NCI-H187 (cell line): ENCODE measurements at places on chromosomes 2 and 18.

DNA sequence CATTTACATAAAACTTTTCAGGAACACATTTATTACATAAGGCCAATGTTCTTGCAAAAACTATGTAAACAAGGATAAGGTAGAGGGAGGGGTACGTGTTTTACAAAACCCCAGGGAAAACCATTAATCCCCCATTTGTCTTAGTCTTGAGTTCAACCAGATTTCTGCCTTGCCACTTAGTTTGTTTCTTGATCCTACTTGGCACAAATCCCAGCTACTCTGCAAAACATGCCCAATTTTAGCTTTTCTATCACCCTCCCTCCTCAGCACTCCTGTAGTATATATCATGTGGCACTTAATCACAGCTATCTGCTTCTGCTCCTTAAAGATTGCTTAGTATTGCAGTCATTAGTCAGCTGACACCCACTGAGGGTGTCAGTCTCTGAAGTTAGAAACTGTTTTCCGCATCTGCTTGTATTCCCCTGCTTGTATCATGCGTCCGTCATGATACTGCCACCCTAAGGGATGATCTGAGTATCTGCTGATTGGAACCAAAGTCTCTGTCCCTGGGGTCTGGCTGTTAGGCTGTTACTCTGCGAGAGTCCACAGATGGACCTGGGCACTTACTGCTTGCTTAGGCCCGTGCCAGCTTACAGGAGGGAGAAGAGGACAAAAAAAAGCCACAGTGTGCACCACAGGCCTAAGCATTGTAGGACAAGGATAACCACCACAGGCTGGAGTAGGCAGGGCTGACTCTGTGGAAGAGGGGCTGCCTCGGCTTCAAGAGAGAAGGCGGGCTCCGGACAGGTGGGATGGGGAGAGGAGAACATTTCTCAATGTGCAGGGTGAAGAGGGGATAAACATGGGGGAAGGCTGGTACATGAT, 82.2 kb downstream of the EPAS1 start:
- DNase-seq = no peak

GRCh38 chr18:6595666-6596065, 133.8 kb upstream of the ARHGAP28 start:
- no peak for DNase-seq

DNA sequence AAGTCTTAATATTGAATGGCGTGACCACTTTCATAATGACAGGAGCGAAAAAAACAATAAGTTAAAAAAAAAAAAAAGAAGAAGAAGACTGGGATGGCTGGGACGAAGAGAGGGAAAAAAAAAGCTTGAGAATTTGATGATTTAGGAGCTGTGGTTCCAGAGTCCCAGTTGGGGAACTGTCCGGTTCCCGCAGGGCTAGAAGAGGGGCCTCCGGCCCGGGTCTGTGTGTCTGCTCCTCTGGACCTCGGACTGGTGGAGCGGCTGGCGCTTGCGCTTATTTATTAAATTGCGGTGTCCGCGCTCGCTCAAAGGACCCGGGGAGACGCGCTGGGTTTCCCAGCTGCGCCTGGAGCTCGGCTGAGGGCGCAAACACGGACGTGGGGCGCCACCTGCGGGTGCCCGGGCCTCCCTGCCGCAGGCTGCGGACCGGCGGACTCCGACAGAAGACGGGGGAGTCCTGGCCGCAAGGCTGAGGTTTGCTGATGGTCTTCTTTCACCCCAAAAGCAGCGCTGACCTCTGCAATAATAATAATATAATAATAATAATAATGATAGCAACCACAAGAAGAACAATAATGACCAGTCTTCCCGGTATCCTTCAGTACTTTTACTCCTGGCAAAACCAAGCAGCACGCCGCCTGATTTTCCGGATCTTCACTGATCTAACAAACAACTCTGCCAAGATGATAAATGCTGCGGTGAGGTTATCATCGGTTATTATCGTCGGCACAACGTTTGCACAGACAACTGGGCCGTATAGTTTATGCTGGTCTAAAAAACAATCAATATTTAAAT, at the start of gene CBLN2:
Gene CBLN2, minus strand, starts transcription at position 251 of the 795 bp plus-strand sequence. CDS start 2,182 bp downstream, outside the sequence.
- DNase-seq = peak; percentile 71

DNA sequence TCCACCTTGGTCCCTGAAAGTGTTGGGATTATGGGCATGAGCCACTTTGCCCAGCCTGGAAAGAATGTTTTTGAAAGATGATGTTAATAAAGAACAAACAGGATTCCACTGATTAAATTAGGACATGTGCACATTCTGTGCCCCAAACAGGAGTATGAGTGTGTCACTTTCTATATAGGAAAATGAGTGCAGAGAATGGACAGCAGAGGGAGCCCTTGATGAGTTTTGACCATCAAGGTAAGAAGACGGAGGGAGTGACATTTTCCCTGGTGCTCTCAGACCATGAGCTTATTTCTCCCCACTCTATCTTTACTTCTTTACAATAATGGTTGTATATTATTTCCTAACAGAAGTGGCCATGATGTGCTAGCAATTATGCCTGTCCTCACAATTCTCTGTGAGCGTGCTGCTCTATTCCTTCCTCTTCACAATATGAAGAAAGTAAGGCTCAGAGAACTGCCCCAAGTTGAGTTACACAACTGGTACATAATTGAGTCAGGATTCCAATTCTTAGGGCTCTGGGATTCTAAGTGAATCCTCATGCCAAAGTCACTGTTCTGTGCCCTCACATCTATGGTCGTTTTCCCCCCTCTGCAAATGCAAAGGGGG, 20.6 kb downstream of the RPL37A start:
- DNase-seq = peak; percentile 23

DNA sequence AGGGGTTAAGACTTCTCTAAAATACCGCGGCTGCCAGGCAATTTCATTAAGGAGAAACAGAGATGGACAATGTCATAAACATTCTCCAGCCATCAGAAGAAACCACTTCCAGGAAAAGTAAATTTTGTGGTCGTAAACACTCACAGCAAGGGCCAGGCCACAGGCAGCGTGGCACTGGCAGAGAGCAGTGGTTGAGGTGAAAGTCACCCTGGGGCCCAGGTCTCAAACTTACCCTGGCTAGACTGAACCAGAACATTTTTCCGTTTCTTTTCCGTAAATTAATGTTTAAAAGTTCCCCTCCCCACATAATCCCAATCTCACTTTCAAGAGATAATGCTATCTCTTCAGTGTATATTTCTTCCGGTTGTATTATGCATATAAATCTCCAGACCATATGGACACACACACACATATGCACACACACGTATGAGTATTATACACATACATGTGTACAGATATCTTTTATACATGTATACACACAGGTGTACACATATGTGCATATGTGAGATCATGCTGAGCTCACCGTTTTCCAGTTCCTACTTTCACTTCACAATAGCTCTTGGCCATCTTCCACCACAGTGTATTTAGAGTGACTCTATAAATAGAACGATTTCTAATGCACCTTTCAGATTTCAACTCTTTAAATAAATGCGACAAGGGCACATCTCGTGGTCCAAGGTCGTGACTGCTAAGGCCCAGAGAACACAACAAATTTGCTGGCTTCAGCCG, 90.1 kb downstream of the MALT1 start:
- DNase-seq = no peak

DNA sequence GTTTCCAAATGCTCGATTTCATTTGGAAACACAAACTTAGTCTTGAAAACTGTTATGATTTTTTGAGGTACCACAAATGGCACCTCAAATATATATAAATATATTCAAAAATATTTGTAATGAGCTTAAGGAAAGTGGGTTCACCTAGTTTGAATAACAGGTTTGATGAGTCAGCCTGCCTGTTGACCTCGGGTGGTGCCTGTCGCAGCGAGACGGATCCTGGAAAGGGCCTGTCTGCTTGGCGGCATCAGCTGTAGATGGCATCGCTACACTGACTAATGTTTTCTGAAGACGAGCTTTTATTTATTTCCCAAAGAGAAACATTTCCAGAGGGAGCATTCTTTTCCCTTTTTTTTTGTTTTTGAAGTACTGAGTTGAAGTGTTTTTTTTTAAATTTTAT, 6.9 kb downstream of the ALLC start:
- no peak for DNase-seq

GRCh38 chr2:74991977-74992376, 33.5 kb downstream of the POLE4 start:
- DNase-seq = no peak

GRCh38 chr2:224753743-224754540, 37.8 kb upstream of the CCDC195 start:
- DNase-seq = no peak
